ENCODE measurements at places on chromosomes 5 and 9.

- no peak for DNase-seq
Observed at GRCh38 chr5:158466191-158466590, 607.2 kb upstream of the CLINT1 start.

DNA sequence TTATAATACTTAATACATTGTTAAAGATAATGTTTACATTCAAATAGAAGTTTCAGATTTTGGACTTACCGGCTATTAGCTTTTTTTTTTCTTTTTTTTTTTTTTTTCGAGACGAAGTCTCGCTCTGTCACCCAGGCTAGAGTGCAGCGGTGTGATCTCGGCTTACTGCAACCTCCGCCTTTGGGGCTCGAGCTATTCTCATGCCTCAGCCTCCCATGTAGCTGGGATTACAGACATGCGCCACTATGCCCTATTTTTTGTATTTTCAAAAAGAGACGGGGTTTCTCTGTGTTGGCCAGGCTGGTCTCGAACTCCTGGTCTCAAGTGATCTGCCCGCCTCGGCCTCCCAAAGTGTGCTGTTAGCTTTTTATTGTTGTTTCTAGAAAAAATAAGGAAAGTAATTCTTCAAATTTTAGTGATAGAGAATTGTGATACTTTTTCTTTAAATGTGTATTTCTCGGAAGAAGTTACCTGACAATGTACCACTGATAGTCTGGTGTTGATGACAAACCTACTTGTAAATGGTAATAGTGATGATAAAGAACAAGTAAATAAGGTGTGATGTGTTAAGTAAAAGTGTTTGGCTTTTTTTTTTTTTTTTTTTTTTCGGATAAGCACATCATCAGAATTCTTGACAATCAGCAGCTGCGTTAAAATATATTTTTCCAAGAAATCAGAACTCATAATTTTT, 2.7 kb downstream of the CDC42SE2 start:
- DNase-seq: no peak

DNA sequence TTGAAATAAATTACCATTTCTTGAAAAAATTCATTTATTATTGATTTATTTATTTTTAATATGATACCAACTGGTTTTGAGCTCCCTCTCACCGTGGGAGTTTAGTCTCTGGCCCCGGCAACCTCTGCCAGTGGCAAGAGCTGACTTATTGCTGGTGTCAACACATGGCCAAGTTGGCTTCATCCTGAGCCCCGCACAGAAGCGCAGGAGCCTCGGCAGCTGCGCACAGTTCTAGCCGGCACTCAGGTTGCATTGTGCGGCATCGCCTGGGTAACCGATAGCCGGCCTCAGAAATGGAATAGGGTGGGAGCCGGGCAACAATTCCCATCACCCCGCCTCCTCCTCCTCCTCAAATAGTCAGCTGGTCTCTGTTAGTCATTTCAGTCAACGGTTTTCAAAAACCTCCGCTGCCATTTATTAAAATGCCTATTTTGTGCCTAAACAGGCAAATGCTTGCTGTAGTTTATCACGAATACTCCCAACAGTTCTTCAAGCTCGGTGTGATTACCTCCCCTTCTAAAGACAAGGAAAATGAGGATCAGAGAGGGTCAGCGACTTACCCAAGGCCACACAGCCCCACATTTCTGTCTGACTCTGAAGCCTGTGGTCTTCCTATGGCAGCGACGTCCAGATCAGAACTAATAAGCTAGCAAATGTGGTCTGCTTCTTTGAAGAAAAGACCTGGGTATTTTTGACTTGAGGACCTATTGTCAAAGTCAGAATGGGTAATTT, 15.7 kb upstream of the MSX2 start:
- DNase-seq: no peak

GRCh38 chr9:86945728-86946200, 1.5 kb downstream of the GAS1 start:
- DNase-seq: peak; percentile 9

GRCh38 chr9:134965411-134965810, 47.7 kb upstream of the FCN1 start:
- DNase-seq: no peak

- DNase-seq: no peak
Observed at GRCh38 chr9:22143799-22144625, 134.9 kb upstream of the CDKN2B start.

- peak; percentile 59 for DNase-seq
Observed at GRCh38 chr9:34701023-34701768, 8.7 kb downstream of the CCL21 start.

DNA sequence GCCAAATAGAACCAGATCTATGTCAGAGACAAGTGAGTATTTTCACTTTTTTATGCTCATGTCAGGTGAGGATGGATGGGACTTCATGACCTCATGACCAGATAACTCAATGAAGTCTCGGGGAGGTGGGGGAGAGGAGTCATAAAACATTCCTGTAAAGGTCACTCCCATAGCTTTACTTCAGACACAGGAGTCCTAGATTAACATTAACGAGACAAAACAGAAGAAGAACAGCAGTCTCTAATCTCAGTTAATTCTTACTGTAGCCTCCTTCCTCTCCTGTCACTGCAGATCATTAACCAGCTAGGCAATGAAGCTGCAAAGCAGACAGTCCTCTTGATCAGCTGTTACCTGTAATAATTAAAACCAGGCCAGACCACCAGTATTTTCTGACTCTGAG, 11.2 kb downstream of the CRHBP start:
- no peak for DNase-seq

DNA sequence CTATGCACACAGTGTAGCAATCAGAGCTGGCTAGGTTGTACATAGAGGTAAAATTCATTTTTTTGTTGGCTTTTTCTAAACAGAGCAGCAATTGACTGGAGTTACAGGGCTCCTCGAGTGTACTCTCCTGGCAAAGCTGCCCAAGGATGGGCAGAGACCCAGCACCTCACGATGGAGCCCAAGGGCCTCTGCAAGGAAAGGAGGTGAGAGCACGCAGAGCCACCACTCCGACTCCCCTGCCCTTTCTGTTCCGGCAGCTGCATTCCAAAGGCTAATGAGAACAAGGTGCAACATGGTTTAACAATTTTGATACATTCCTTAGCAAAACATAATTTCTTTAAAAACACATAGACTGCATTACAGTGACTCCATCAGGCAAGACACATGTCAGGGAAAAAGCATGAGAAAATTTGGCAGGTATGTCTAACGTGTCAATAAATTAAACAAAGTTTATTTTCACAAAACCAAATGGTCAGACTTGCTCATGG, 47.5 kb downstream of the SAXO1 start:
- DNase-seq: no peak

GRCh38 chr5:106962464-106963230, 708.1 kb downstream of the EFNA5 start:
- DNase-seq: no peak

- no peak for DNase-seq
Observed at GRCh38 chr5:140303966-140304365, 1.1 kb upstream of the PFDN1 start.

- no peak for DNase-seq
Observed at GRCh38 chr9:114070188-114071103, 7.7 kb downstream of the AMBP start.

DNA sequence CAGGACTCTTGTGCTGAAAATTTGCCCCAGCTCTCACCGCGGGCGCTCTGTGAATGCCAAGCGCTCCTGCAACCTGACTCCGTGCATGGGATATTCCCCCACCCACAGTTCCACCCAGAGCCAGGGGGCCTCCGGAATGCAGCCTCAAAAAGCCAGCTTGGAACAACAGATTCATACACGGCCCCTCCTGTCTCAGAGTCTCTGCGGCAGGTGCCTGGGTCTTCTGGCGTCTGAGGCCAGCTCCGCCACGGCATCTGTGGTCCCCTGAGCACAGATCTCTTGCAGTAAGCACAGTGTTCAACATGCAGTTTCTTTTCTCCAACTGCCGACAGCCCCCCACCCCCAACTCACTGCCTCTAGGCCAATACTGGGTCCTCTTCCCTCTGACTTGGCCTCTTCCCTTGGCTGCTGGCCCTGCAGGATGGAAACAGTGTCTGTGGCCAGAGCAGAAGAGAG, 355.7 kb upstream of the IRX2 start:
- no peak for DNase-seq

DNA sequence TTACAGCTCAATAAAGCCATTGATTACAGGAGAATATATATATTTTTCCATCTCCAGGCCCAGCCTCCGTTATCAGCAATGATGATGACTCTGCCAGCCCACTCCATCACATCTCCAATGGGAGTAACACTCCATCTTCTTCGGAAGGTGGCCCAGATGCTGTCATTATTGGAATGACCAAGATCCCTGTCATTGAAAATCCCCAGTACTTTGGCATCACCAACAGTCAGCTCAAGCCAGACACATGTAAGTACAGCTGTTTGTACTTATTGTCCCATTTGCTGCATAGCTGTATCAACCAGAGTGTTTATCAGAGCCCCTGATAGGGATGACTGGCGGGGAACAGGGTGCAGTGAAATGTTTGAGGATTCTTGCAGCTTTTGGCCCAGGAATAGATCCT, 197.7 kb downstream of the NTRK2 start:
- DNase-seq: no peak

DNA sequence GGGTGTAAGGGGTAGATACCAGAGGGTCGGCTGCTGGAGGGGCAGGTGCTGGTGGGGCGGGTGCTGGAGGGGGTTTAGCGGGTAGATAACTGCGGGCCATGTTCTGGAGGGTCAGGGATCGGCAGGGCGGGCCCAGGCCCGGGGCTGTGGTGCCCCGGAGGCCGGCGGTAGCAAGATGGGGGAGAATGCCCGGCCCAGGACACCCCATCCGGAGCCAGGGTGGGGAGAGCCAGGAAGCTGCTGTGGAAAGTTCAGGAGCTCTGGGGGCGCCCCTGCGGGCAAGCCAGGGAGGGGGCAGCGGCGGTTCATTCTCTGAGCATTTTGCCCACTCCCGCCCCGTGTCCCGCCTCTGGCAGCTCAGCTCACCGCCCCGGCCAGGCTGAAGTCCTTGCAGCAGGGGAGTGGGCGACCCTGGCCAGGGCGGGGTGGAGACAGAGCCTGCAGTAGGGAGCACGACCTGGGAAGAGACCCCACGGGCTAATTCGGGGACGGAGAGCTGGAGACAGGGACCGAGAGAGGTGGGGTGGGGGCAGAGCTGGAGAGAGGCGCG, 538 bp downstream of the PRRT1B start:
- no peak for DNase-seq

DNA sequence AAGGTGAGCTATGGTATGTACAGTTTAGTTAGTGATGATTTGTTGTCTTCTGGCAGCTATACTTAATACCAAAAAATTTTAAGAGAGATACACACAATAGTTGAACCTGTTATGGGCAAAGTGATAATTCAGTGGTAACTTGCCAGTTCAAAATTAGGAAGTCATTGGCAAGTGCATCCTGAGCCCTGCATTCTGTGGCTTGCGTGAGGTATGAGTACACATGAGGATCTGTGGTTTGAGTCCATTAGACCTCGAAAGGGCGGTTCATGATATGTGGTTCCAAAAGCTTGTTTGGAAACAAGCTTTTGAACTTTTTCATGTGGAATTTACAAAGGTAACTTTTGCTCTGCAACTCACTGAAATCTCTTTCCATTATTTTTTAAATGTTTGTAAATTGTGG, 47.0 kb downstream of the GPR21 start:
- no peak for DNase-seq

- DNase-seq: no peak
Observed at GRCh38 chr5:139795074-139796001, at the start of gene PSD2. Gene PSD2, plus strand, starts transcription at chr5:139795808. Its CDS starts 13,633 bp downstream, at chr5:139809441.

DNA sequence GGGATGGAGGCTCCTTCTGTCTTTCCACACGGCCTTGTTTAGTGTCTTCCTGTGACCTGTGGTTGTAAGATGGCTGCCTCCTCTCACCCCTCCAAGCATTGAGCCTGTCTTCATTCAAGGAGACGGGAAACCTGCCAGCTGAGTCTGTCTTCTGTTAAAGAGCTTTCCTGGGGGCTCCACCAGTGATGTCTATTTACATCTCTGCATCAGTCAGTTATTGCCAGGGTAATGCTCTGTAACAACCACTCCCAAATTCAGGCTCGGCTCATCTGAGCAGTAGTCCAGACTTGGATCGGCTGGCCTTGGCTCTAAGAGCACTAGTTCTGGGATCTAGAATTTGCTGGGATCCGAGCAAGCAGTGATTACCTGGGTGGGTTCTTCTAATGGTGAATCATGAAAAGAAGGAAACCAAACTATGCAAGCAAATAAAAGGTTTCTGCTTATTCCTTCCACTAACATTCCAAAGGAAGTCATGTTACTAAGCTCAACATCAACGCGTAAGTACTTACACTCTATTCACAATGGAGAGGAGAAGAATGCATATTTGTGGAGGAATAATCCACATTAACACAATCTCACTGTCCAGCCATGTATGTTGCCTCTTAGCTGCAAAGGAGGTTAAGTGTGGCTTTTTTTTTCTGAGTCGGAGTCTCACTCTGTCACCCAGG, 61.7 kb downstream of the GALNT12 start:
- DNase-seq: no peak

DNA sequence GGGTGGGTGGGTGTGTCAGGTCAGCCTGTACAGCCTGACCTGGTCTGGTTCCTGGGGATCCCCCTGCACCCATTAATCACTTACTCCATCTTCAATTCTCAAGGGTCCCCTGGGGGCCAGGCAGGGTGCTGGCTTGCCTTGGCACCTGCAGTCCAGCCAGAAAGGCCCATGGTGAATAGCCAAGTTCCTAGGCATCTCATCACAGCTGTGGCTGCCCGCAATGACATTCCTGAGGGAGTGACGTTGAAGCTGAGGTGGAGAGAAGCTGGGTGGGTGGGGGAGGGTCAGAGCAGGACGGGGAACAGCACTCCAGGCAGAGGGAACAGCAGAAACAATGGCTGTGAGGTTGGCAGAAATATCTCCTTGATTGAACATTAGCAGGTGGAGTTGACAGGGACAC, 10.6 kb downstream of the HMCN2 start:
- DNase-seq: no peak

DNA sequence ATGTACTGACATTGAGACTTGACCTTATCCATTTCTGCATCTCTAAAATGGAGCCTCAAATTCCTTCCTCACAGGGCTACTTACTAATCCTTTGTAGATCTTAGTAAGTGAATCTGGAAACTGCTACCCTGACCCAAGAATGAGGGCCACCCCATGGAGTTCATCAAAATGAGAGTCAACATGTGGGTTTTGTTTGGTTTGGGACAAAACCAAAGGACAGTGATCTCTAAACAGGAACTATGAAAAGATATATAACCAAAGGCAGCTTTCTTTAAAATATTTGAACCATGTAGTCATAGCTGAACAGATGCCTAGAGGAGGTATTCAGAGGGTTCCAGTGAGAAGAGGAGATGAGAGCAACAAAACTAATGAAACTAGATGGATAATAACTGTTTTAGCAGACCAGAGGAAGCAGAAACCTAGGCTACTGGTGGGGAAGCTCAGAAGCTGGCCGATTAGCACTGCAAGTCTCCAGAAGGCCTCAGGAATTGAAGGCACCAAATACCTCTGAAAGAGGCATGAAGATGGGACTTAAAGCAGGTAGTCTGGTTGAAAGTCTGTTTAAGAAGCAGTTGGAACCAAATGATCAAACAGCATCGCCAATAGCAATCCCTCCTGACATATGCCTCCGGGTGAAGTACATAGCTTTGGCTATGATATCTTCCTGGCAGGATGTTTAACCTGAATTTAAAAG, 45.8 kb downstream of the THOC3 start:
- DNase-seq: no peak

GRCh38 chr9:2359891-2360471, 261.6 kb upstream of the VLDLR start:
- DNase-seq: no peak

GRCh38 chr9:78040726-78041125, 9.1 kb upstream of the GNAQ start:
- DNase-seq: no peak

Measured in activated CD4-positive, alpha-beta T cell treated with anti-CD3 and anti-CD28 coated beads, Interleukin-2, amount 50 U/mL, for 24 hours (primary cell).